ELR (cell line): ENCODE measurements at places on chromosomes 6 and 20.

GRCh38 chr6:52209770-52210169 lies 23.6 kb downstream of the IL17A start:
- DNase-seq: no peak

GRCh38 chr6:98848539-98849242 lies 14.3 kb downstream of the POU3F2 start:
- no peak for DNase-seq

DNA sequence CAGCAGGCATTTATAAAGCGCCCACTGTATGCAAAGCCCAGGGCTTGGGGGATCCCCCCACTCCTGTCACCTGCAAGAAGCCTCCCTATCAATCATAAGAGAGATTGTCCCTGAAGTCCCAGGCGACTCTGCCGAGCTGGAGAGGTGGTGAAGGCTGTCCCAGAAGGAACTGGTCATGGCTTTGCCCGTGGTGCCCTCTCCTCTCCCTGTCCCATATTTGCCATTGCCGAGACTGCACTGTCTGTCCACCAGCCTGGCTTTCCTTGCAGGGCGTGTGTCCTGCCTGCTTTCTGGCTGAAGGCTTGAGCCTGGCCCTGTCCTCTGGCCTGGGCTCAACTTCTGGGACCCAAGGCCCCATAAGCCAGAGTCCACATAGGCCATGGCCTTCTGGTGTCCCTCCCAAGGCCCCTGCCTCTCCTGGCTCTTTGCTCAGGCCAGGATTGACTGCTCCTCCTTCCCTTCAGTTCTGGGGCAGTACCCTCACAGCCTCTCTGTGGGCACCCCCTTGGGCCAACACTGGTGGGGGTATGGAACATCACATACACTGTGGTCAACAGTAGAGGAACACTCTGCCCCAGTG lies 46.9 kb downstream of the CPXM1 start:
- no peak for DNase-seq

DNA sequence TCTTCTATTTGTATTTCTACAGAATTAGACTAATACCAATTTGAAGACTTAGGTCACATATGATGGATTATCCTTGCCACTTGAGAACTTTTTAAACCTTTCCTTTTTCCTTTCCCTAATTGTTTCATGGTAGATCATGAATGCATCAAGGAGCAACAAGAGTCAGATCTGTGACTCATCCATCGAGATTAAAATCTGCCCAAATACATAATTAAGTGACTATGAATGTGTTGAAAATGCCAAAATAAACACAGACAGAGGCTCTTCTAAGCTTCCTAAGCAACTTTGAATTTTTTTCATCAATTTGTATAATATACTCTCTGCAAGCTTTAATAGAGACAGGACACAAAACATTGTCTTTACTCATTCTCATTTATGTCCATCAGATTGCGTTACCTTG lies 23.5 kb upstream of the HTR1E start:
- DNase-seq: no peak

- DNase-seq: no peak
Observed at GRCh38 chr20:19625426-19625825, 132.6 kb upstream of the RIN2 start.

GRCh38 chr6:104095661-104096416 lies 763.9 kb downstream of the HACE1 start:
- no peak for DNase-seq

DNA sequence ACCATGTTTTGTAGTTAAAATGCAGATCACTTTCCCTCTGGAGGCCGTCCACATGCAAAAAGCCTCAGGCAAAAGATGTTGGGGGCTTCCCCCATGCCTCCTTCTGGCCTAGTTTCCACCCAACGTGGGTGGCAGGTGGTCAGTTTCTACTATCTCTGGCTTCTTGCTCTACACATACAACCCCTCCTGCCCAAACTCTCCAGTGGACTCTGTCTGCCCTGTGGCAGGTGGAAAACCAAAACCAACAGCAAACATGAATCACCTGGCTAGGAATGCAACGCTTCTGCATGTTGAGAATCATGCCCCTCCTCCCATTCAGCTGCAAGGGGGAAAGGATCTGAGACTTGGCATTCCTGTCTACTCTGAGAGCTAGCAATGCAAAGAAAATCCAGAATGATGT lies 94.8 kb downstream of the MBOAT1 start:
- DNase-seq: no peak

- peak; percentile 36 for DNase-seq
Observed at GRCh38 chr20:22686097-22686496, 101.7 kb upstream of the FOXA2 start.

DNA sequence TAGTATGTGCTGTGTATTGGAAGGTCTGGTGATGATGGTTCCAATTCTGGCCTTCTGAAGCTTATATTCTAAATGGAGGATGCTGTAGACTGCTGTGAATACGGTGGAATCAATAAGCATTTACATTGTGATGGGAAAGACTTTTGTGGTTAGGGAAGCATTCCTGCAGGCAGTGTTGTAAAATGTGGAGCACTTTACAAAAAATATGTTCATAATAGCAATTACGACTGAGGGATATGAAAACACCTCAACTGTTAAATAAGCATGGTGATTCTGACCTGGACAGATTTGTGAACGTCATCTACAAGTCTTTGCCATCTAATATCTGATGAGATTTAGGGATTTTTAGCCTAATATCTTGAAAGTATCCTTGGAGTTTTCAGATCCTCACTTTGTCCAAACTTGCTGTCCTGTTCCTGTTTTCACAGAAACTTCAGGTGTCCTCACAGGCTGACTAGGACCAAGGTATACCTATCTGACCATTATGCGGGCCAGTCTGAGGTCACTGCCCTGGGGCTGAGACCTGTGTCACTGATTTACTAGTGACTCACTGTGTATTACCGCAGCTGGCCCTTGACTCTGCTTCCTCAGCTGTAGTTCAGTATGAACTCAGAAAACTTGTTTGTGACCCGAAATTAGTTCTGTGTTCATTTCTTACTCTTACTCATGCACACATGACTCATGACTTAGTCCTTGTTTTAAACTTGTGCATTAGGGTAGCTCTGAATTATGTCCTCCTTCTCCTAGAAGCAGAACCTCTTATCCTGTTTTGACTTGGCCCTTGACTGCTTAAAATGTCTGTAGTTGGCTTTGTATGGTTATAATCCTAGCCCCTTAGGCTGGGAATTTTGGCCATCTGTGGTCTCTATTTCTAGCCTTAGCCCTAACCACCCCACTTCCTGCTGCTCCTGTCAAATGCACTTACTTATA lies 343.0 kb downstream of the CDKAL1 start:
- peak; percentile 98 for DNase-seq

- no peak for DNase-seq
Observed at GRCh38 chr6:41638935-41639808, 904 bp downstream of the MDFI start.

DNA sequence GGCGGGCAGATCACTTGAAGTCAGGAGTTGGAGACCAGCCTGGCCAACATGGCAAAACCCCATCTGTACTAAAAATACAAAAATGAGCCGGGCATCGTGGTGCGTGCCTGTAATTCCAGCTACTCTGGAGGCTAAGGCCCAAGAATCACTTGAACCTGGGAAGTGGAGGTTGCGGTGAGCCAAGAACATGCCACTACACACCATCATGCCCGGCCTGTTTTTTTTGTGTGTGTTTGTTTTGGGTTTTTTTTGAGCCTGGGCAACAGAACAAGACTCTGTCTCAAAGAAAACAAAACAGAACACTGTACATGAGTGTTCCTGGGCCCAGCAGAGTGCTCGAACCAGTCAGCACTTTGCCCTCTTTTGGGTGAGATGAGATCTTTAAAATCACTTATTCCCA lies 159.1 kb downstream of the MTHFD1L start:
- DNase-seq: no peak

GRCh38 chr6:159953091-159953601 lies 15.7 kb upstream of the IGF2R start:
- peak; percentile 46 for DNase-seq

DNA sequence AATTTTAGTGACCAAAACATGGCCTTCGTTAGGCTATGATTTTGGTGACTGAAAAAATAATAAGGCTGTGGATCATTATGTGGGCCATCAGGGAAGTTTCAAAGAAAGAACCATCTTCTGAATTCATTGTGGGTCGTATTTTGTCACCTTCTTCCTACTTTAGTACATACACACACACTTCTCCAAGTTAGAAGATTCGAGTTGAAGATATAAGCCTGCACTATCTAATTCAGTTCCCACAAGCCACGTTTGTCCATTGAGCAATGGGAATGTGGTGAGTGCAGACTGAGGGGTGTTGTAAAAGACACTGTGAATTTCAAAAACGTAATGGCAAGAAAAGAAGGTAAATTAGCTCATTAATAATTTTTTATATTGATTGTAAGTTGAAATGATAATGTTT lies 766.0 kb downstream of the KIF16B start:
- no peak for DNase-seq

GRCh38 chr6:35468980-35469750 lies 964 bp downstream of the RPL10A start:
- peak; percentile 21 for DNase-seq

- DNase-seq: no peak
Observed at GRCh38 chr6:41663568-41663967, 25.3 kb downstream of the MDFI start.

DNA sequence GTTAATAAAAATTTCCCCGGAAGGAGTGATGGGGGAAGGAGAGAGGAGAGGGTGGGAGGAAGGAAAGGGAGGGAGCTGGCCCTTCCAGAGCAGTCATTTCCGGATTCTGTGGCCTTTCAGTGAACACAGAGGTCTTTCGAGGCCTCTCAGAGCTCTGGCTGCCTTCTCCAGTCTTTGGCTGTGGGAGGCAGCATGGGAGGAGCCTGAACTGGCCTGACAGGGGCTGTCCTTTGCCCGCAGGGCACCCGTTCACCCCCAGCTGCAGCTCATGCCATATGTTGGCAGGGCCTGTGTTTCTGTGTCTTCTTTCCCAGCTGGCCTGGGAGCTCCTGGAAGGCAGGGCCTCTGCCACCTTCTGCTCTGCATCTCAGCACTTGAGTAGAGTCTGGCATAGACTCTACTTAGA lies 95.5 kb downstream of the PPP1R14C start:
- DNase-seq: no peak

GRCh38 chr6:47321577-47321976 lies 11.9 kb upstream of the TNFRSF21 start:
- no peak for DNase-seq

GRCh38 chr20:50481741-50482140 lies 28.4 kb upstream of the PTPN1 start:
- DNase-seq: no peak

- DNase-seq: peak; percentile 96
Observed at GRCh38 chr6:30744054-30744805, at the start of gene IER3. IER3 (minus strand) TSS chr6:30744547; CDS start chr6:30744518, 29 bp downstream.

GRCh38 chr20:42649748-42650147 lies 540.0 kb downstream of the PTPRT start:
- no peak for DNase-seq

DNA sequence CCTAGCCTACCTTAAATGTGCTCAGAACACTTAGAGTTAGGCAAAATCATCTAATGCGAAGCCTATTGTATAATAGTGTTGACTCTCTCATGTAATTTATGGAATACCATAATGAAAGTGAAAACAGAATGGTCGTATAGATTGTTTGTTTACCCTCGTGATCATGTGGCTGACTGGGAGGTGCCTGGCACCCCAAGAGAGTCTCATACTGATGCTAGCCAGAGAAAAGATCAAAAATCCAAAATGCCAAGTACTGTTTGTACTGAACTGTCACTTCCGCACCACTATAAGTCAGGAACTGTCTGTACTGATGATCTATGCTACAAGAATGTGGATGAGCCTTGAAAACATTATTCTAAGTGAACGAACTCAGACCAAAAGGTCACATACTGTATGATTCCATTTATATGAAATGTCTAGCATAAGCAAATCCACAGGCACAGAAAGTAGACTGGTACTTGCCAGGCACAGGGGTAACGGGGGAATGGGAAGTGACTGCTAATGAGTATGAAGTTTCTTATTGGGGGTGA lies 22.4 kb downstream of the ZMYND8 start:
- DNase-seq: peak; percentile 100
